Stimulated activated CD8-positive, alpha-beta memory T cell treated with anti-CD3 and anti-CD28 coated beads, Interleukin-2, amount 100 ng/mL, for 1 hour (primary cell): ENCODE measurements at places on chromosomes 16 and 17.

DNA sequence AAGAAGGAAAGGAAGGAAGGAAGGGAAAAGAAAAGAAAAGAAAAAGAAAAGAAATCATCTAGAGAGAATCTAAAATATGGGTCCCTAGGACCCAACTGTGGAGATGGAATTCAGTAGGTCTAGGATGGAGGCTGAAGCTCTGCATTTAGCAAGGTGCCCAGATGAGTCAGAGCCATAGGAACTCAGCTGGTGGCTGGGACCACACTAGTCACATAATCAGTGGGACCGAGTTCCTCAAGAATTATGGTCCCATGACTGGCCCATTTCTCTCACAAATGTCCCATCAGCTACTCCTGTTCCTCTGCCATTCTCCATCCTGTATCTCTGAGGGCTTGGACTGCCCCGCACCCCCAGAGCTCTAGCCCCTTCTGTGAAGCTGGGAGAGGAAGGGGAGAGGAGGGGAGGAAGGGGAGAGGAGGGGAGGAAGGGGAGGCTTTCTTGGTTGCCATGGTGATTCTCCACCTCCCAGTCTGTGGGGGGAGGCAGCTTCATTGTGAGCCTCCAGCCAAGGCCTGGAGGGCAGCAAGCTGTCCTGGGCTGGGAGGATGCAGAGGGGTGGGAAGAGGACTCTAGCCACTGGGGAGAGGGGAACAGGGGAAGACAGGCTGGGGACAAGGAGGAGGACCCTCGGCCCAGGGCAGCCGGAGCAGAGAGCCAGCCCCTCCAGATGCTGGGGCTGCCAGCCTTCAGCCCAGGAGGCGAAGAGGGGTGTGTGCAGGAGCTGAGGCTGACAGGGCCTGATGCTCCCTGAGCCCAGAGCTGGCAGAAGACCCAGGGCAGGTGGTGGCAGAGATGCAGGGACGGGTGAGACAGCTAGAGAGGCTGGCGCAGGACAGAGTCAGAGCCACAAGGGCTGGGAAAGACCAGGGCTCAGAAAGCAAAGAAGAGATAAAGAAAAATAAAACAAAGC lies 37.8 kb upstream of the LHX1 start:
- no peak for DNase-seq

GRCh38 chr16:4094127-4094773 lies 22.0 kb downstream of the ADCY9 start:
- DNase-seq, result no peak

DNA sequence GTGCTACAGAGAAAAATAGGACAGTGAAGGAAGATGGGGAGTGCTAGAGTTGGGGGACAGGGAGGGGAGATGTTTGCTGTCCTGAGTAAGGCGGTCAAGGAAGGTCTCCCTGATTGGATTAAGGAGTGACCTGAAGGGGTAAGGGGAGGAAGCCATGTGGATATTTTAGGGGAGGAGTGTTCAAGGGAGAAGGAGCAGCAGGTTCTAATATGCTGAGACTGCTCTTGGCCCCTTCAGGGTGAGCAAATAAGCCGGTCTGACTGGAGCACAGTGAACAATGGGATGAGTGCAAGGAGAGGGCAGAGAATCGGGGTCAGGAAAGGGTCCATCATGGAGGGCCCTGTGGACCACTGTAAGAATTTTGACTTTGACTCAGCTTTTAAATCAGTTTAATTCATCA lies 188.8 kb downstream of the IRX3 start:
- no peak for DNase-seq

DNA sequence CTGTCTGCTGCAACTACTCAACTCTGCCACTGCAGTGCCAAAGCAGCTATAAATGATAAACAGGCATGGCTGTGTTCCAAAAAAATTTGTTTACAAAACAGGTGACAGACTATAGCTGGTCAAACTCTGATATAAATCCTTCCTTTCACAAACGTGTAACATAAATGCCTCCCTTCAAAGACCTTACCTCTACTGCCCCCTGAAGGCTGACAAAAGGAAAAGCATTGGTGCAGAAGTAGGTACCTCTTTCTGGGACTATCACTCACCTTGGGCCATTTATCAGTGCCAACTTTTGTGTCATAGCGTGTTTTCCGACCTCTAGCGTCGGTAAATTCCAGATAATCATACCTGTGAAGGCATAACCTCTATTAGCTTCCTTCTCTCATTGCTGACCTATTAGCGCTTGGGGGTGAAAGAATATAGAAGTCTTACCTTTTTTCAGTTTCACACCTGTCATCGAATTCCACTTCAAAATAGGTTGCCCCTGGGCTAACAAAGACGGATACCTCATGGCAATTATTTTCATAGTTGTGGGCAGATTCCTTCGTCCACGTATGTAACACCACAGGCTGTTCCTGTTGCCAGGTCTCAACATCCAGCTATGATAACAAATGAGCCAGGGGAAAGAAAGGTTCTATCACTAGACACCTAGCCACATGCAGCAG lies 67.9 kb downstream of the ZZEF1 start:
- no peak for DNase-seq

GRCh38 chr16:58032710-58033293 lies 7.2 kb downstream of the MMP15 start:
- DNase-seq, result no peak

- no peak for DNase-seq
Measured at GRCh38 chr16:85461022-85461813, 151.9 kb upstream of the GSE1 start.

GRCh38 chr16:11383481-11384183 lies 38.4 kb downstream of the RMI2 start:
- no peak for DNase-seq

- DNase-seq, result no peak
Measured at GRCh38 chr17:80702315-80703141, 157.9 kb downstream of the RPTOR start.
